Activated naive CD8-positive, alpha-beta T cell treated with anti-CD3 and anti-CD28 coated beads, Interleukin-2, amount 50 U/mL, for 16 hours (primary cell): ENCODE measurements at places on chromosomes 6 and 20.

DNA sequence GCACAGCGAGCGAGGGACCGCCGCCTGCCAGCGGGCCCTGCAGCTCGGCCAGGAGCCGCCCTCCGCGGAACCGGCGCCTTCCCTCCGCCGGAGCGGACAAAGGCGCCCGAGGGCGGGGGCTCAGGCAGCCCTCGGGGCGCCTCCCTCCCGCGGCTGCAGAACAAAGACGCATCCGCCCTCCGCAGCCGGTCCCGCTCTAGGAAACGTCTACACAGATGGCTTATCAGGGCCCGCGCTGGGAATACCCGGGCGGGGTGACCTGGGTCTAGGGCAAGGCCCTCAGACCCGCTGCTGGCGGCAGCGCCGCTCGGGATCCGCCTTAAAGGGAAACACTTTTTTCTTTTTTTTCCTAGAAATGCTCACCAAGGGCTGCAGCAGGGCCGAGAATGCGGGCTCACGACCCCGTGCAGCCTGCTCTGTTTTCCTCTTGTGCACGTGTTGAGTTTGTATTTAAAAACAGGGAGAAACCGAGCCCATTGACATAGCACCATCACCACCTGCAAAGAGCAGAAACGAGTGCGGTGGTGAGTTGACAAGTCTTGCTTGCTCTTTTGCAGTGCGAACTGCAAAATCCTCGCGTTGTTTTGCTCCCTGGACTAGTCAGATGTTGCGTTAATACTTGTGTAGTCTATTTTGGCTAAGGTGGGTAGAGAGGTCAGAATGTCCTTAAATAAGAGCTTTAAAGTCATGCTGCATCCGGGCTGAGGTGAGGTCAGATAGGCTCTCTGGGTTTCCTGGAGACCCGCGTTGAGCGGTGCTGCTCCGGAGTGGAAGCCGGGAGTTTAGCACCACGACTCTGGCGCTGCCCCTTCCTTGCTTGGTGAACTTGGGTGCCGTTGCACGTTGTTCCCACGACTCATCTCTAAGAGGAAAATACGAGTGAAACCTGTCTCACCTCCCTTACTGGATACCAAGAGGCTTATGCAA lies 1.1 kb upstream of the RPS6KA2 start:
- no peak for DNase-seq

DNA sequence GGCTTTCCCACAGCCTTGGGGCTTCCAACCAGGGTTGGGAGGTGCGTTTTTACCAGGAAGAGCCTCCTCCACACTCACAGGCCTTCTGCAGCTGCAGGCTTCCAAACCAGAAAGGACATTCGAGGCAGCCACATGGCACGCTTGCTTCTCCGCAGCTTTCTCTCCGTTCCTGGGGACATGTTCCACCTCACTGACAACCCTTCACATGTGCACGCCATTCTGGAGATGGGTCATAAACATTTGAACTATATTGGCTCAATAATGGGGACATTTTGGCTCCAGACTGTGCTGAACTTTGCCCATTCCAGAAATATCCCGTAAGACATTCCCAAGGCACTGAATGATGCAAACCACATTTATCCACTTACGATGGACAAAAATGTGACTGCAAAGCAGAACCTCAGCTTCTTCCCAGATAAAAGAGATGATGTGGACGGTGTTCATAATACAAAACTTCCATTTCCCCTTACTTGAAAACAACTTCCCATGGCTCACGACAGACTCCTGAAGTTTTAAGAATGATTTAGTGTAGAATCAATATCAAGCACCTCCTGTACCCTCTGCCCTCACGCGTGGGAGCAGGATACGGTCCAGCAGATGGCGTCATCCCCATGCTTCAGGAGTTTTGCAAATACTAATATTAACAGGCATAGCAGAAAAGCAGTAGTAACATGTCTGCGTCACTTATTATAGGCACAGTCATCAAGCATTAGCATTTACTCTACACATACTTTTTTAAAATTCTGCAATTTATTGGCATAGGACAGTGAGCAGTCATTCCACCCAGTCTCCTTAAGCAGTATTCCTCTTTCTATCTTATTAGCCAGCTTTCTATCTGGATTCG lies 25.4 kb upstream of the FOXF2 start:
- DNase-seq: no peak

- DNase-seq: no peak
These were observed 76.2 kb downstream of the ALDH8A1 start for GRCh38 chr6:134873500-134874388.

- DNase-seq: no peak
These were observed 211.5 kb downstream of the GRM1 start for GRCh38 chr6:146240322-146240721.

DNA sequence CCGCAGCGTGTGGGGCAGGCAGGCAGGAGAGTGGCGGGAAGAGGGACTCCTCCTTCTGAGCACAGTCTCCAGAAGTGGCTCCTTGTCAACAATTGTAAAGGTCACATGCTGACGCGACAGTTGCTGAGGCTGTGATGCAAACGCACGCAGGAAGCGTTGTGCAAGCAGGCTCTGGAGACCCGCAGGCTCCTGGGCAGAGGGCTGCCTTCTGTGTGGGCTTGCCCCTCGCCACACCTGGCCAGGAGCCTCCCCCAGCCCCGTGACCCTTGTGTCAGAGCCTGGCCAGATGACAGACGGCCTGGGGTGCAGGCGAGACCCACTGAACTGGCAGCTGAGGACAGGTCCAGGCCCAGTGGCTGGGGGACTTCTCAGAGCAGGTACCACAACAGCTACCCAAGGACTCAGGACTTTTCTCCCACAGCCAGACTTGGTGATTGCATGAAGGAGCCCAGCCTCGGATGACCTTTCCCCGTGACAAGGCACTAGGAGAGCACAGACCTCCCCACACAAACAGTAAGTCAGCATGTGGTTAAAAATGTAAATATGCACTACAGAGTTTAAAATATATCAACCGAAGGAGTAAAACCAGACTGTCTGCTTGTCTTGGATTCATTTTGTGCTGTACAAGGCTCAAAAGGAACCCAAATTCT lies 222.1 kb upstream of the RREB1 start:
- no peak for DNase-seq

DNA sequence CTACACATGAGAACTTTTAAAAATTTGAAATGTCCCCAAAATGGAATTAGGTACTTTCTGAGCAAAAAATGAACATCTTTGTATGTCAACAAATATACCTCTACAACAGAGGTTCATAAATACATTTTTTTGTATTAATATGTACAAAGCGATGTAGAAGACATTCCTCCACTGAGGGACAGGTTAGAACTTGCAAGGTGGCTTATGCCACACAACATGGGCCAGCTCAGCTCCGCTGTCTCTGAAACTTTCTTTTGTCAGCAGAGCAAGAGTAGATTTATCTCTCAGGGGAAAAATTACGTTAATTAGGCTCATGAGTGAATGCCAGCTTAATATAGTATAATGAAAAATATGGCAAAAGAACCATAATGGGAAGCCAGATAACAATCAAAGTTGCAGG lies 10.6 kb upstream of the TMEM242 start:
- no peak for DNase-seq
